ENCODE measurements at places on chromosomes 12 and 14.
A peak's percentile ranks its signal among the peaks of the same experiment; 100 is the strongest.

DNA sequence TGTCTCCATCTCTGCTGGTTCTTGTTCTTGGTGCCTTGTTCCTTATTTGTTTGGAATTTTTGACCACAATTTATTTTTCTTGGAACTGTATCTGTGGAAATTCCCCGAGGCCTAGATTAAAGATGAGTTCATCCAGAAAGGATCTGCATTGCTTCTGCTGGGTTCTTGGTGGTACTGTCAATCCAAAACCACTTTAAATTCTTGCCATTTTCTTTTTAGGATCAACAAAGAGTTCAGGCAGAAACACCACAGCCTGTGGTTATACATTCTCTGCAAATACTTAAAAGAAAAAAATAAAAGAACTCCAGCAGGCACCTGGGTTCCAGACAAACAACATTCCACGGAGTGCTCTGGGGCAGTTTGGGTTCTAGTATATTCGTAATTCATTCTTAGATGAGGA is 6.0 kb upstream of the VAMP1 start:
- DNase-seq = no peak

DNA sequence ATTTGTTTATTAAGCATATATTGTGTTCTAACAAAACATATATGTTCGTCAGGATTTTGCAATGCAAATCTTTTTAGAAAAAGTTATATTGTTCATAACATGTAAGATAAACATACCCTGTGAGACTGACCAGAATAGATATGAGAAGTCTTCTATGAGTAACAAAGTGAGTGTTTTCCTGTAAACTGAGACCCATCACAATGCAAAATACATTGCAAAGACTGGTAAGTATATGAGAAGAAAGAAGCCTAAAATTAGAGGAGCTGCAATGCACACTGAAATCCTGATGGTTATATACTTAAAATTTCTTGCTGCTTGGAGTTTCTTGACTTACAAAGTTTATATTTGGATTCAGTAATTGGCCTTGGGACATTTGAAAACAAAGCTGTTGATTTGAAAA is 6.0 kb downstream of the HMGA2 start:
- no peak for DNase-seq

GRCh38 chr12:57897286-57897974 is 43.9 kb upstream of the ATP23 start:
- DNase-seq = no peak

DNA sequence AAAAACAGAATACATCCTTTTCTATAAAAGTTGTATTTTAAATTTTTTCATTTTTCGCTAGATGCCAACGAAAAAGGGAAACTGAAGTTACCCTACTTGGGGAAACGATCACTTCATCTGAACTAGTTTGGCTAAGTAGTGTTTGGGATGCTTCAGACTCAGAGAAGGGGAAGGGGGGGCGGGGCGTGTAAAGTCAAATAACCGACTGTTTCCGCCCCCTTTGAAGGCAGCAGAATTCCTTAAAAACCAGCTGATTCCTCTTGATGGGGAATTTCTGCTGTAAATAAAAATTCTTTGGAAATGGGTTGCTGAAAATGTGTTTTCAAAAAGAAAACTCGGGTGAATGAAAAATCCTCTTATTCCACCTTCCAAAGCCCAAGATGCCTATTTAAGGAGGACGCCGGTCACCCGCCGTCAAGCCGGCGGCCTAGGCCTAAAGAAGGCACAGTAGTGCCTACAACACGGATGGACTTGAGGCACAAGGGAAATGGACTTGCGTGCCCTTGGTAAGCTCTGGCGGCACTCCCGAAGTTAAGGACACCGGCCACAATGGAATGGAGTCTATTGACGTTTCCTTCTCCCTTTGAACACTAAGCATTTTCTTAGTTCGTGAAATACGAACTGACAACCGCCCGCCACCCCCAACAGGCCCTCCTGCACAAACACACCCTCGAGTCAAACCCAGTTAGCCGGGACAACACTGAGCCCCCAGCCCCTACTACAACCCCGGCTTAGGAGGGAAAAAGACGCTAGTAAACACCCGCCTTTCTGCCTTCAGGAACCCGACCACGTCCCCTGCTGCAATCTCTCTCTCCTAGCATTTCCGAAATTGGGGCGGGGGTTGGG is 1.9 kb downstream of the ATXN2 start:
- DNase-seq = peak; percentile 3

DNA sequence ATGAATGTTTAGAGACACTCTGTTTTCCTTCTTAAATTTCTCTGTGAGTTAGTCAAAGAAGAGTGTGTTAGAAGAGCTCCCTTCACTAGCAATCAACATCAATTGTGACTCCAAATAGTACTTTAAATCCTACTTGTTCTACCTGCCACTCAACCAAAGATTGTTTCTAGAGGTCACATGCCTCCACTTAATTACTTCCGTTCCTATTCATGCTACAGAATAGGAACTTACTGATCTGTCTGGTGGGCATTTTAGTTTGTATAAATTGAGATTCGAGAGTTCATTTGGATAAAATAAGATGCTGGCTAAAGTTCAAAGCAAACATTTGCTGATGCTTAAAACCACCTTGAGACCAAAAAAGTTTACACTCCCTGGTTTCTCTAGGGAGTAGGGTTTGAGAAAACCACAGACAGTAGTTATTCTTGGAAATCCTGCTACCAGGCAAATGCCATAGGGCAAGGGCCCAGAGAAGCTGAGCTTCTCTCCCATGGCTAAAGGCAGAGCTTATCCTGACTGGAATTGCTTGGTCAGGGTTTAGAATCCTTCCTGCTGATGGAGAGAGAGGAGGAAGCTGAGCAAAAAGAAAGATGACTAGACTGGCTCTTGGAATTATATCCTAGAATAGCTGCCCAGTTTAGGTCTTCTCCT is 389.6 kb upstream of the ATP2B1 start:
- DNase-seq = no peak

GRCh38 chr14:56817396-56817921 is 7.2 kb upstream of the OTX2 start:
- no peak for DNase-seq

GRCh38 chr12:10409392-10409791 is at the start of gene KLRC4:
KLRC4 (minus strand) TSS chr12:10409757; CDS start chr12:10409575, 182 bp downstream.
- DNase-seq = no peak

DNA sequence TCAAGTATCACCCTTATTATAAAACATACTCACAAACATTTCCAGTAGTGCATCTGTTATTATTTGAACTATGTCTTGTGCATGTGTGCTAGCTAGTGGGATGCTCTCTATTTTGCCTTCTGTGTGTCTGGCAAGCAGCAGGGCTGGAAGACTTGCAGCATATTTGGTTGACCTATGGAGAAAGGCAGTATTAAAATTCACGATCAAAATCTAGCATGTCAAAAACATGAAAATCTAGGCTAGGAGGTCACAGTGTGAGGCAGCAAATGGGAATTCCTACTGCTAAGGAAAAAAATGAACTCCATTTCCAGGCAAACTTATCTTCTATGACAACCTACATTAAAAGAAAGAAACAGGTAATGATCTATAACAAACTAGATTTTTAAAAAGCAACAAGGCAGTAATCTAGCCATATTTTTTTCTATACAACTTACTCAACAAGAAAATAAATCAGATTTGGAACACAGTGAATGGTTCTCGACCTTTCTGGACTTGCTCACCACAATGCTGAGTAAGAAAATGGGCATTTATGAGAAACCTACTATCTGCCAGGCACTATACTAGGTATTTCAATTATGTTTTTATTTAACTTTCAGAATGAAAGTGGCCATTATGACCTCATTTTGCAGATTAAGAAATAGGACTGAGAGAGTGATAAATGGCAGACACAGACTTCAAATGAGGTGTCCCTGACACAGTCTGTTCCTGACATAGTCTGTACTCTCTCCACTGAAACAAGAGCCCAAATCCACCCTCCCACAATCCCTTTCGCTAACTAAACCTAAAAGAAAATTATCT is 96.8 kb downstream of the TXNDC16 start:
- no peak for DNase-seq

DNA sequence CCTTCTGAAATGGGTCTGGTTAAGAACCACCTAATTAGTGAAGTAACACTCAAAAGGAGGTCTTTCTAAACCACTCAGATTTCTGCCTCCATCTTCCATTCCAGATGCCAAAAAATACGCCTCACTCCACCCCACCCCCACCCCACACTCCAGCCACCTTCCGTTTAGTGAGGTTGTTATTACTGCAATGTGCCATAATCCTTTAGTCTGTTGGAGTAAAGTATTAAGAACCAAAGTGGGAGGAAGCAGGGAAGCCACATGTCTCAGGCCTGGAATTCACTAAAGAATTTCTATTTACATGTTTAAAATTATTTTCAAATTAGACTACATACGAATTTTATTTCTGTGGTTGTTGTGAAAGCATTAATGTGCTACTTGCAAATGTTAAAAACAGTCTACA is 7.4 kb downstream of the KIF21A start:
- no peak for DNase-seq

DNA sequence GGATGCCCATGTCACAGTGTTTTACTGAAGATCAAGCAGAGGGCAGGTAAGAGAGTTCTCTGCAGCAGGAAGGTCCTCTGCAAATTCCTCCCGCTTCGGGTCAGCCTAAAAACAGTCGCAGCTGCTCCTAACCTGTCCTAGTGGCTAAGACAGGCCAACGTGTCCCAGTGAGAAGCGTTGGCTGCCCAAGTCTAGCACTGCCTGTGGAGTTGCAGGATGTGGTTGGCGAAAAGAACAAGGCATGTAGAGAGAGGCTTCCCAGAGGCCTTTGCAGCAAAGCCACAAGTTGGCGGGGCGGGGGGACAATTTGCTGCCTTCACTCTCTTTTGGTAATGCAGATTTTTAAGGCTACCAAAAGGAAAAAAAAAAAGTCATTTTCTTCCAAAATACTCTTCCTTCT is 340.1 kb downstream of the BCL11B start:
- DNase-seq = peak; percentile 33

DNA sequence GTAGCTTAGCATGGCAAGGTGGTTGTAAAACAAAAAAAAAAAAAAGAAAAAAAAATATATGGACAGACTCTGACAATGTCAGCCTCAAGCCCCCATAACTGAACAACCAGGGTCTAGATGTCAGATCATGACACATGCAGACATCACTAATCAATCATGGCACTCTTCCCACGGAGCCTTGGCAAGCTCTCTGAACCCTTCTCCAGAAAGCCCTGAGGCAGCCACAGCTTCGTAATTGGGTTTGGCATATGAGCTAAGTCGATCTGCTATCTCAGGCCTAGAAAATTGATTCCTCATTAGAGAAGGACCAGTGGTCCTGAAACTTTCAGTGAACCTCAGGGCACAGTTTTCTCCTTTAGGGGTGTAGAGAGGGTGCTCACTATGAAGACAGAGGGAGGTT is 112.2 kb downstream of the GPR135 start:
- DNase-seq = no peak

- DNase-seq = no peak
Measured at GRCh38 chr12:124332058-124332672, 37.3 kb downstream of the RFLNA start.

- peak; percentile 29 for DNase-seq
Measured at GRCh38 chr12:52213564-52214420, 19.3 kb upstream of the KRT7 start.

DNA sequence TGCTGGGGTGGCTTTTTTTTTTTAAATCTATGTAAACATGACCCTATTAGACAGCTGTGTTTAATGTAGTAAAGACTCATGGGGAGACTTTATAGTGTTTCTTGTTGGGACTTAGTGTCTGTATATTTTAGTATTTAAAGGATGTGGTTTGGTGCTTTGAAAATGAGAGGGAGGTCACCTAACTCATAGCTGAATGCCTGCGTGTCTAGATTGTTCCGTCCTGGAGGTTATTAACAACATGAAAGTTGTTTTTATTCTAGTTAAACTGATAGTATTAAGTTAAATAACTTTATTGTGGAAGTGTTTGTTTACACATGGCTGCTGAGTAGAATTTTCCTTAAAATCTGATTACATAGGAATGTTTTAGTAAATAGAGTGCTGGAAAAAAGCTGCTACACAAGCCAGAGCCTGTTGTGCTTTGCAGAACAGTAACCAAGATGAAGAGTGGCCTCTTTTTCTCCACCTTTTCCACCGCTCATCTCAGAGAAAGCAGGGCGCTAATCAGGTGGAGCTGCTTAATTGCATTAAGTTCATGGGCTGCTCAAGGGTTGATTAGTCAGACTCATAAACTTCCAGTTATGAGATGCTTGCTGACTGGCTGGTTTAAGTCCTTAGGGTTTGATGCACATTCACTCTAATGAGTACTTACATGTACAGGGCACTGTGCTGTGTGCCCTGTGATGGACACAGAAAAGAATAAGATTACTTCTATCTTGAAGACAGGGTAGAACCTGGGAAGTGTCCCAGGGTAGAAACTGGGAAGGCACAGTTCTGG is 62.7 kb downstream of the FBXO34 start:
- no peak for DNase-seq

- DNase-seq = no peak
Measured at GRCh38 chr12:85872497-85873091, 1.5 kb upstream of the NTS start.

GRCh38 chr12:99002731-99003130 is 357.6 kb downstream of the APAF1 start:
- no peak for DNase-seq

DNA sequence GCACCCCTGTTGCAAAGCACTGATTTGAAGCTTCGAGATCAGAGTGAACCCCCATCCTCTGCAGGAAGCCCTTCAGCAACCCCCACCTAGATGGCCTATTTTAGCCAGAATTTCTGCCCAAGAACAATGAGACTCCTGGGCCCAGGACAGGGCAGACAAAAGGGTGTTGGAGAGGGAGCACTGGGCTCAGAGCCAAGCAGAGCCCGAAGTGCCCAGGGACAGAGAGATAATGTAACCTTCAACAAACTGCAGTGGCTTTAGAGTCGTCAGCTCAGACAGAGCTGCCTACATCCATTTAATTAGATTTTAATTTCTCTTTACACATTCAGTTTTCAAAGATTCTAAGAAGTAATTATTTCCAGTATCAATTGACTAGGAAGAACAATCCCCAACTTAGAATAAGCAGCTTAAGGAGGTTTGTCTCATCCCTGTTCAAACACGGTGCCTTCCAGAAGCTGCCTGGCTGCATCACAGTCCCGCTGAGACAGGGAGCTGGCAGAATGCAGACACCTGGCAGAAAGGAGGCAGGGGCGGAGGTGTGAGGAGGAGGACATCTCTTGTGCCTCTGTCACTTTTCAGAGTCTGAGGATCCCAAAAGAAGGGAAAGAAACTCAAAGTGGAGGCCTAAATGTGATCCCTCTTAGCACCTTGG is 504.9 kb upstream of the CCDC196 start:
- DNase-seq = no peak
